Activated naive CD8-positive, alpha-beta T cell treated with anti-CD3 and anti-CD28 coated beads, Interleukin-2, amount 10 ng/mL, durations not matched to agents 7 days and 5 days (primary cell): ENCODE measurements at places on chromosomes 6 and 20.

DNA sequence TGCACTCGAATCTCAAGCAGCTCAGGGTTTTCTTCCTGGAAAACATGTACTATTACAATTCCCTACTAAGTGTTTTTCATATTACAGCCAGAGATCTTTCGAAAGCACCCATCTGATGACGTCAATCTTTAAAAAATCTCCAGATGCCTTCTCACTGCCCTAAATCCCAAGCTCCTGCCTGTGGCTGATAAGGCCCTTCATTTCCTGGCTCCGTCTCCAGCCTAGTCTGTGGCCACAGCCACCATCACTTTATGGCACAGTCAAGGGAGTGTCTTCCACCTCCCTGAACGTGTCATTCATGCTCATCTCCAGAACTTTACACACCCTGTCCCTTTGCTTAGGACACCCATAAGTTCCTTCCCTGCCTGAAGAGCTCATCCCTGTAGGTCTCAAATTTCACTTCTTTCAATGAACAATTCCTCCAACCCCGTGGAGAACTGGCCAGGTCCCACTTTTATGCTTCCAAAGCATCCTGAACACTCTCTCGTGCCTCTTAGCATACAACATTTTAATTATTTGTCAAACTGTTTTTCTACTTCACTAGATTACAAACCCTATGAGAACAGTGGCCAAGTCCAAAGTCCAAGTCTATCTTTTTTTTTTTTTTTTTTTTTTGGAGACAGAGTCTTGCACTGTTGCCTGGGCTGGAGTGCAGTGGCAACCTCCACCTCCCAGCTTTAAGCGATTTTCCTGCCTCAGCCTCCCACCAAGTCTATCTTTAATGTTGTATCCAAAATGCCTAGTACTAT, 106.1 kb upstream of the AGPAT4 start:
- no peak overlapping the region for H3K4me3 ChIP-seq
- no peaks in the 10 kb centered on the region for H3K4me1 ChIP-seq
- H3K27ac ChIP-seq, result no peak overlapping the region
- no peaks in the 10 kb centered on the region for H3K36me3 ChIP-seq
- H3K27me3 ChIP-seq, result no peaks in the 10 kb centered on the region
- no peak for DNase-seq

DNA sequence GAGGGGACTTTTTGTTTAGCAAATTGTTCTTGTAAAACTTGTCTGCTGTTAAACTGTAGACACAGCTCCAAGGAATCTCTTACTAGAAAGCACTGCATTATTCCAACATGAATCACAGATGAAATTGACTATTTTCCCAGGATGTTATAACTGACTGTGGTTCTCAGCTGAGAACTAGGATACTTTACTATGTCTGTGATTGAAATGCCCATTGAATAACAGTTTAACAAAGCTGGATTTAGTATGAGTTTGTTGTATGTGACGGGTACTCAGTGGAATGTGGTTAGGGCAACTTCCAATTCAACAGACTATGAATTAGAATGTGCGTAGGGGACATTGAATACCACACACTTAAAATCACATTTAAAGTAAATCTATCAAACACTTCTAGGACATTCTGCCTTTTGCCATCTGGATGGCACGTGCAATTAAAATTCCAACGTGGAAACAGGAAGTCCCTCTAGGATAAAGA, 193.4 kb upstream of the PREP start:
- H3K36me3 ChIP-seq, result peaks cover 1% of the 10 kb centered on the region
- no peak for DNase-seq
- H3K4me3 ChIP-seq, result no peak overlapping the region
- peaks cover 7% of the 10 kb centered on the region for H3K27me3 ChIP-seq
- H3K4me1 ChIP-seq, result peaks cover 2% of the 10 kb centered on the region
- H3K27ac ChIP-seq, result no peak overlapping the region

- H3K36me3 ChIP-seq, result peaks cover 2% of the 10 kb centered on the region
- no peak overlapping the region for H3K27ac ChIP-seq
- peaks cover 30% of the 10 kb centered on the region for H3K27me3 ChIP-seq
- no peak overlapping the region for H3K4me3 ChIP-seq
- DNase-seq, result no peak
- peaks cover 4% of the 10 kb centered on the region for H3K4me1 ChIP-seq
These were observed 44.2 kb downstream of the COL11A2 start for GRCh38 chr6:33147807-33148666.

- peaks cover 7% of the 10 kb centered on the region for H3K4me1 ChIP-seq
- H3K27ac ChIP-seq, result no peak overlapping the region
- DNase-seq, result no peak
- H3K4me3 ChIP-seq, result peak overlapping the region; percentile 24
- no peaks in the 10 kb centered on the region for H3K36me3 ChIP-seq
These were observed 153.3 kb upstream of the SNX9 start for GRCh38 chr6:157669747-157670216.

- no peak for DNase-seq
- no peaks in the 10 kb centered on the region for H3K27me3 ChIP-seq
- H3K4me1 ChIP-seq, result no peaks in the 10 kb centered on the region
These were observed 928.7 kb upstream of the GJE1 start for GRCh38 chr6:141203902-141204575.

DNA sequence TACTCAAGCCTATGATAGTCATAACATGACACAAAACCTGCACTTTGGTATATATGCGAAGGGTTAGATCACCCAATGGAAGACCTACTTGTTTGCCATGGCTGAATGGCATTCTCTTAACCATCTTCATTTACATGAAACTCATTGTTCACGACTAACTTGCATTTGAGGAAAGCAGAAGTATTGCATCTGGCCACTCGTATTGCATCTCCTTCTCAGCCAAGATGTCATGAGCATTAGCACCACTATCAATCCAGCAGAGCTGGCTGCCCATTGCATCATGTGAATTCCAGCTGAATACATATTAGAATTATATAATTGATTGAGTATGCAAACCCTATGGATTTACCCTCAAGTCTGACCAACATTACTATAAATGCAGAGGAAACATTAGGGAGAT, 390.2 kb downstream of the LAMA2 start:
- no peaks in the 10 kb centered on the region for H3K4me1 ChIP-seq
- no peak overlapping the region for H3K4me3 ChIP-seq
- H3K27me3 ChIP-seq, result peaks cover 13% of the 10 kb centered on the region
- no peaks in the 10 kb centered on the region for H3K36me3 ChIP-seq
- no peak overlapping the region for H3K27ac ChIP-seq

DNA sequence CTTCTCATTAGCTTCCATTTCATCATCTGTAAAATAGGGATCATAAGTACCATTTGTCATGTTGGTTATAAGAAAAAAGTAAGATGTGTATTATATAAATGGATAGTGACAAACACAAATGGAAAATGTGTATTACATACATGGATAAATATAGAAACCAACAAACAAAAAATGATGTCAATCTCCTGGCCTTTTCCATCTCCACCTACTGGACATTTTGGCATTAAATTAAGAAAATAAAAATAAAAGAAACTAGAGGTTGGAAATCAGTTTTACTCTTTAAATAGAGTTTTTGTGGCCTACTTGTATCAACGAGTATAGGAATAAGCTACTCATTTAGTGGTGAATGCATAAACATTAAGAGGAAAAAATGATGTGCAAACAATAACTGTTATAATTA, 67.5 kb upstream of the THEMIS start:
- H3K4me3 ChIP-seq, result peak overlapping the region; percentile 71
- H3K27ac ChIP-seq, result peak overlapping the region; percentile 84
- DNase-seq, result no peak
- H3K36me3 ChIP-seq, result peaks cover 16% of the 10 kb centered on the region
- peaks cover 40% of the 10 kb centered on the region for H3K4me1 ChIP-seq

DNA sequence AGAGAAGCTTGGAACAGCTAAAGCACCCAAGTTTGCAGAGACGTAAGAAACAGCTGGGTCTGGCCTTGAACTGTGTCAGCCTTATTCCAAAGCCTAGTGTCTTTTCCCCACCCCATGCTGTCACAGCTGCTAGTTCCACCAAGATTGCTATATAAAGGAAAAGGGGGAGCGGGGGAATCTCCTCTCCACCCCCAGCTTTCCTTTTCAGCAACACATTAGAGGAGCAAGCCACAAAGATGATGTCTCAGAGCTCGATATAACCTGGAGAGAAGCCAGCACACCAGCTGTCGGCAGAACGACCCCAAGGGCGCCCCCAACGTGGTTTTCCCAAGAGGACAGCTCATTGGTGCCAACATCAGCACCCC, 36.5 kb downstream of the ATP9A start:
- H3K4me1 ChIP-seq, result no peaks in the 10 kb centered on the region
- H3K27me3 ChIP-seq, result peaks cover 6% of the 10 kb centered on the region
- no peak overlapping the region for H3K27ac ChIP-seq
- H3K36me3 ChIP-seq, result no peaks in the 10 kb centered on the region

DNA sequence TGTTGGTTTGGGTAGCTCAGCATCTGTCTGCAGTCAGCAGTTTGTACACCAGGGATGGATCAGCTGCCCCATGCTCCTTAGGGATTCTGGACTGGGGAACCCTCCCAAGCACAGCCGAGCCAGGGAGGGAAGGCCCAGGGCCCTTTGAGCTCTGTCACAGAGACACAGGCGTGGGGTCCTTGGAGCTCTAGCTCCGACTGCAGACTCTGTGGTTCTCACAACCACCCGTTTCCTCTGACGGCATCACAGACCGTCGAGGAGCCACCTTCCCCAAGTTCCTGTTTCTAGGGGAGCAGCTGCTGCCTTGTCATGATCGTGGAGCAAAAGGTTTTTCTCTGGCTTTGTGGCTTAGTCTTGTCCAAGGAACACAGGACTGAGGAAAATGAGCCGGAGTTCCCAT, at the start of gene SLA2:
SLA2 (minus strand) TSS at position 199 of the 400 bp plus-strand sequence. CDS start 4,861 bp downstream, outside the sequence.
- H3K4me3 ChIP-seq, result peak within 1 kb of the TSS; percentile 98
- peak within 1 kb of the TSS; percentile 98 for H3K27ac ChIP-seq
- no peaks in the 10 kb centered on the region for H3K27me3 ChIP-seq

- no peaks in the 10 kb centered on the region for H3K36me3 ChIP-seq
- no peak for DNase-seq
- H3K27me3 ChIP-seq, result peaks cover 2% of the 10 kb centered on the region
- H3K27ac ChIP-seq, result no peak overlapping the region
These were observed 31.8 kb downstream of the SYNE1 start for GRCh38 chr6:152605342-152605741.
